Activated CD8-positive, alpha-beta memory T cell treated with anti-CD3 and anti-CD28 coated beads for 48 hours (primary cell): ENCODE measurements at places on chromosomes 11 and 22.

DNA sequence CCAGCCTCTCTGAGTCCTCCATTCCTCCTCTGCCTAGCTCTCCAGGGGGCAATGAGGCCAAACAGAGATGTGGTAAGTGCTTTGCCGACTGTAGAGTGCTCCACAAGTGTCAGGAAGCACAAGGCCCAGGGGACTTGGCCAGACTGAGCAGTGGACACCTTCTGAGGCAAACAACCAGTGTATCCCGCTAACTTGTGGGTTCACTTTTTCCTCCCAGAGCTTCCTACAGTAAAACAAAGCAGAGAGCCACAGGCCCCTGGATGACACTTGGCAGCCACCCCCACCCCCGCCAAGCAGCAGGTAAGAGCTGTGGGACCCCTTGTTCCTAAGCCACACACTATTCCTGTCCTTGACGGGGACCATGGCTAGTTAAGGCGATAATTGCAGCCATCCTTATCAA, 160.9 kb downstream of the CACNA1I start:
- no peak for DNase-seq

DNA sequence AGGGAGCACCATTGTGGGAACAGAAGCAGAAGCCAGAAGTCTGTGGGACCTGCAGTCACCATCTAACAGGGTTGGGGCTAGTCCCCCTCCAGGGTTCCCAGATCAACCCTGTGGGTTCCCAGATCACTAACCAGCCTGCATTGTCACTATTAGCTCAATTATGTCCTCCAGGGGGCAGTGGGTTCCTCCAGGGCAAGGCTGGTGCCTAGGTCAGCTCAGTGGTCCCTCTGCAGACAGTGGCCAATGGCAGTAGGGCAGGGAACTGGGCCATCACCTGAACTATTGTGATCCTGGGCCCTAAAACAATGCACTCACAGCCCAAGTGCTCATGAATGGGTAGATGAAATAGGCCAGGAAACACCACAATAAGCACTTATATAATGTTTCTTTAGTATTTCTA, 18.8 kb upstream of the PRSS23 start:
- no peak for DNase-seq

- DNase-seq, result no peak
Observed at GRCh38 chr11:64935359-64936081, at the start of gene GPHA2. Gene GPHA2, minus strand, starts transcription at chr11:64935893. Its CDS starts 433 bp downstream, at chr11:64935460.

DNA sequence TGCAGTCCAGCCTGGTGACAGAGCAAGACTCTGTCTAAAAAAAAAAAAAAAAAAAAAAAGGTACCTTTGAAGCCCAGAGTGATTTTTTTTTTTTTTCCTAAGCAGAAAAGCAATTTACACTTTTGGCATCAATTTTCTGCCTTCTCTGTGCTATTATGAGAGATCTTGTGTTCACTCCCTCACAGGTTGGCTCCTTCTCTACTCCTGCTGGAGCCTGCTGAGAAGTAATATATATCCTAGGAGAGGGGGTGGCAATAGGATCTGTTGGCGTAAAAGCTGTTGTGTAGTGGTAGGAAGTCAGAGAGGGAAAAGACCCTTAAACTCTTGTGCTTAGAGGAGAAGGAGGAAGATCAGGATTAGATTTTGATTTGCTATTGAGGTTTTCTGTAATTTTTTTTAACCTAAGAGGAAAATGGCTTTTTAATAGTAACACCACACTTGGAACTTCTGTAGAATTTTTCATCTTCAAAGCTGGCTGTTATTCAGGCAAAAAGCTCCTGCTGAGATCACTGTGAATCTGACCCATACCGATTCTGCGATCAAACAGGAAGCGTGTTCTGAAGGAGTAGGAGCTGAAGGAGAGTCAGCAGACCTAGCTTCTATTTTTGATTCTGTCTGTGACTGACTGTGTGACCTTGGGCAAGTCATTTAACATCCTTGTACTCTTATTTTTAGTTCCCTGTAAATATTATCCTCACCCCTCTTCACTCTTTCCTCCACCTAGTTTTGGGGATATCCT, 77.7 kb downstream of the TRIM44 start:
- DNase-seq, result no peak

- DNase-seq, result no peak
Observed at GRCh38 chr11:125224391-125225021, 60.0 kb downstream of the PKNOX2 start.

- no peak for DNase-seq
Observed at GRCh38 chr11:59957094-59957493, 6.7 kb upstream of the OOSP4A start.
